CD4-positive, alpha-beta memory T cell (primary cell): ENCODE measurements at places on chromosomes 3 and 15. TPM values are rescaled to one million over a fixed set of nuclear protein-coding genes. Genes with fewer than 3 reads are reported as not detected.

DNA sequence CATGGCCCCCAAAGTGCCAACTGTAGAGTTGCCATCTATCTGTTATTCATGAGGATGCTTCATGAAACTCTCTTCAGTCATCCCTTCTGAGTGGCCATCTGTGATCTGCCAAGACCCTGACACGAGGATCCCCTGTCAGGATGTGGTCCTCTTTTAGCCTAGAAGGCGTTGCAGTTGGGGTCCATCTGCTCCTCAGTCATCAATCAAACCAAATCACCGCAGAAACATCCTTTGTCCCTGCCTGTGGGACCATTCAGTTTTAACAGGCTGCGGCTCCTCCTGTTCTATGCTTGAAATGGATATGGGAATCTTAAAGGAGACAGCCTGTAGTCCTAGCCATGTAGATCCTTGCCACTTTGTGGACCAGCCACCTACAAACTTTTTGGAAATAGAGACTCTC lies 5.9 kb upstream of the RPS27L start:
- no peaks in the 10 kb centered on the region for H3K36me3 ChIP-seq
- H3K4me1 ChIP-seq: peaks cover 3% of the 10 kb centered on the region
- no peak overlapping the region for H3K4me3 ChIP-seq

GRCh38 chr3:177013681-177014280 lies 183.5 kb downstream of the TBL1XR1 start:
- DNase-seq: no peak
- no peak overlapping the region for H3K4me3 ChIP-seq
- H3K27ac ChIP-seq: no peak overlapping the region

Gene EIF2A
- 90.8 TPM for total RNA-seq

GRCh38 chr3:127822682-127823425 lies 539 bp upstream of the MGLL start:
- H3K4me3 ChIP-seq: no peak overlapping the region
- H3K27ac ChIP-seq: no peak overlapping the region
- H3K36me3 ChIP-seq: no peaks in the 10 kb centered on the region
- peaks cover 7% of the 10 kb centered on the region for H3K4me1 ChIP-seq
- peaks cover 10% of the 10 kb centered on the region for H3K27me3 ChIP-seq

GRCh38 chr15:93072411-93073394 lies 16.3 kb downstream of the RGMA start:
- H3K36me3 ChIP-seq: no peaks in the 10 kb centered on the region
- H3K27me3 ChIP-seq: peaks cover 22% of the 10 kb centered on the region
- no peak overlapping the region for H3K4me3 ChIP-seq
- no peak for DNase-seq

- no peaks in the 10 kb centered on the region for H3K4me1 ChIP-seq
- no peaks in the 10 kb centered on the region for H3K36me3 ChIP-seq
- no peak overlapping the region for H3K4me3 ChIP-seq
- H3K27ac ChIP-seq: no peak overlapping the region
Observed at GRCh38 chr15:27681038-27681437, 418.1 kb downstream of the OCA2 start.

- H3K36me3 ChIP-seq: no peaks in the 10 kb centered on the region
- no peak overlapping the region for H3K27ac ChIP-seq
- no peaks in the 10 kb centered on the region for H3K27me3 ChIP-seq
- H3K4me1 ChIP-seq: no peaks in the 10 kb centered on the region
Observed at GRCh38 chr3:29382409-29382808, 101.5 kb downstream of the RBMS3 start.
